Activated naive CD8-positive, alpha-beta T cell treated with anti-CD3 and anti-CD28 coated beads for 36 hours (primary cell): ENCODE measurements at places on chromosomes 1 and 21.
A peak's percentile ranks its signal among the peaks of the same experiment; 100 is the strongest.

DNA sequence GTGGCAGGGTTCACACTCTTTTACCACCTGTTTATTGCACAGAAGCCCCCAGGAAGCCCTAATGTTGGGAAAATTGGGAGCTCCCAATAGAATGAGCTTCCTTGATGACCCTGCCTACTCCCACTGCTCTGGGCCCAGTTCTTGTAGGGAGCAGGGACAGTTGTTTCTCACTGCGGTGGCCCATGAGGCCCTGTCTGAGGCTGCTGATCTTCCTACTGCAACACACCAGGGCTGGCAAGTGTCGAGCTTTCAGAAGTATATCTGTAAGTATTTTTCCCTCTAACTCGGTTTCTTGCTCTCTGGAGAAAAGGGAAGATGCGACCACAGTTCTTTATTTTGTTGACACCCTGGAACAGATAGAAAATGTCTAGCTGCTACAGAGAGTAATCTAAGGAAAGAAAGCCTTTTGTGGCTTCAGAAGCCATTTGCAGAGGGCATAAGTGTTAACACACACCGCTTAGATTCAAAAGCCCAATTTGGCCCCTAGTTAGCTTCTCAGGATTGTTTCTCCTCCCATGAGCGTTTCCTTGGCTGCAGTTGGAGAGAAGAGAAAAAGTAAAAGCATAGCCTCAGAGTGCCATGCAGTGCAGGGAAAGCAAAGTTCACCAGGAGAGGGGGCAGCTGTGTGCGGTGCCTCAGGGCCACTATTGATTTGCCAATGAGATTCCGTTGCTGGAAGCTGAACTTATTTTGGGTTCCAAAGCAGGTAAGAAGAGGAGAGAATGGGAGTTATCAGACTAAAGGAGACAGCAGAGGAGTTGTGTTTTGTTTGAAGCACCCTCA lies 102.6 kb downstream of the SELENOF start:
- no peak for DNase-seq

DNA sequence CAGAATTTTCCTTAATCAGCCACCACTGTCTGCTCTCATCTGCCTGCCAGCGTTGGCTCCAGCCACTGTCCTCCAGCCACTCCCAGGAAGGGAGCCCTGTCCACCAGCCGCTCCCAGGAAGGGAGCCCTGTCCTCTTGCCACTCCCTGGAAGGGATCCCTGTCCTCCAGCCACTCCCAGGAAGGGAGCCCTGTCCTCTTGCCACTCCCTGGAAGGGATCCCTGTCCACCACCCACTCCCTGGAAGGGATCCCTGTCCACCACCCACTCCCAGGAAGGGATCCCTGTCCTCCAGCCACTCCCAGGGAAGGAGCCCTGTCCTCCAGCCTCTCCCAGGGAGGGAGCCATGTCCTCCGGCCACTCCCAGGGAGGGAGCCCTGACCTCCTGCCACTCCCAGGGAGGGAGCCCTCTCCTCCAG lies 726.5 kb downstream of the PTPRU start:
- DNase-seq, result no peak

DNA sequence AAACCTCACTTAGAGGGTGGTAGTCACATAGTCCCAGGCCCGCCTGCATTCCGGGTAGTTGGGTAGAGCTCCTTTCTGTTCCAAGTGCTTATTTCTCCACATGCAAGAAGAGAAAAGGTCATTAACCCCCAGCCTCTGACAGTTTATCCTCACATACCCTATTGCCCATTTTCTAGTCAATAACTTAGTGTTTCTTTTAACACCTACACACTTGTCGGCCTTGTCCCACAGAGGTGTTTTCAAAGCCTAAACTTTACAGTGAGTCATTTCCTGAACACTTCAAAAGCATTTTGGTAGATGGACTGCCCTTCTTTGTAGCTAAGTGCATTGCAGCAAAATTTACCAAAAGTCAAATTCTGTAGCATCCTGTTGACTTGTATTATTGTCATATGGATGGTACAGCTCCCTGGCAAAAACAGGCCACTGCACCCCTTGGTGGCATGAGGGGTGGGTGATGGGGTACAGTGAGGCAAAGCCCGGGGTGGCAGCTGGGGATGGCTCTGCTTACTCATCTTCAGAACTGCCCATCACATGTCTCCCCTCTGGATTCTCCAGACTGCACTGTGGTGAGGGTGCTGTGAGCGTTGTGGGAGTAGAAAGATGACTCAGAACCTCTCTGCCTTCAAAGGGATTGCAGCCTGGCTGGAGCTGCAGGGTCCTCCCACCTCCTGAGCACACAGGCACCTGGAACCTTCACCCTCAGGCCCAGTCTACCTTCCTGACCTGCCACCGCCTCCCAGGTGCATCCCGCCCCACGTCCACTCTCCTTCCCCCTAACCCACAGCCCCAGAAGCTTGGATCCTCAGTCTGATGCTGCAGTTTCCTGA lies 45.8 kb upstream of the DMRTB1 start:
- peak; percentile 80 for DNase-seq

GRCh38 chr1:47431534-47431933 lies 6.3 kb upstream of the FOXD2 start:
- DNase-seq, result no peak

DNA sequence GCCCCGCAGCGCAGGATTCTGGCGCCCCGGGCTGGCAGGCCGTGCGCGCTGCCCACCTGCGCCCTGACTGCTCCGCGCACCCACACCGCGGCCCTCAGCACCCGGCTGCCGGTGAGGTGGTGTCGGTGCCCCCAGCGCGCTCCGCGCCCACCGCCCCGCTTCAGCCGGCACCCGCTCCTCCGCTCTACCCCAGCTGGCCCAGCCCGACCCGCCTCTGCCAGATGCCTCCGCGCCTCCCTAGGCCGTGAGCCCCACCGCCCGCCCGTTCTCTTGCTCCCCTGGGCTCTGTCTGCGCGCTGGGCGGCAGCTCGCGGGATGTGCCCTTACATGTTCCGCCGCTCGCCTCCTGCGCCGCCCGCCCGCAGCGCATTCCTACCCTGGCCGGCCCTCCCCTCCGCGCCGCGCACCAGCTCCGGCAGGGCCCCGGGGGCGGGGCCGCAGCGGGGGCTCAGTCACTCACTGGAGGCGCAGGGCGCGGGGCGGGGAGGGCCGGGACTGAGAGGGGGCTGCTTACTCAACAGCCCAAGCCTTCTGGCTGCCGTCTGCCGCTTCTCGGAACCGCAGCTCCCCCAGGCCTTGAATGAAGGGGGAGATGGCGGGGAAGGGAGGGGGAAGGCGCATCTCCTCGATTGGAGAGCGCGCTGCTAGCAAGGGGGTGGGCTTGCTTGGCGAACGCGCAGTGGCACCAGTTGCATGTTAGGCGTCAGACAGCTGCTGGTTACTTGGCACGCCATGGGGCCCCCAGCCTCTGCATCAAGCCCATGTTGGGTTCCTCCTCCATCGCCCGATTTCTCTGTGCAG lies at the start of gene PHLDA3:
Gene PHLDA3, minus strand, starts transcription at position 345 of the 801 bp plus-strand sequence. CDS start 402 bp downstream, outside the sequence.
- peak; percentile 62 for DNase-seq

DNA sequence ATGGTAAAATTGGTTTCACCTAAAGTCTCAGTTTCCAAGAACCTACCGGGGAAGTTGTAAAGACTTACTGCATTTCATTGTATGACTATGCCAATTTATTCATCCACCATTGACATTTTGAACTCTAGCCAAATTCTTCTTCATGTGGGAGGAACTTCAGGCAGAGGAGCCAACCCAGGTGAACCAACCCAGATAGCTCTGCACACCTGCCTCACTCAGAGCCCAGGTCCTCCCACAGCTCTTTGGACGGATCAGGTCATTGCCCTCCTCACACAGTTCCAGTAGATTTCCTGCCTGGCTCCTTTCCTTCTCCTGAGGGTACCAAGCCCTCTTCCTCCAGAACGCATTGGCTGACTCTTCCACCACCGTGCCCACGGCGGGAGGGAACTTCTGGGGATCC lies 121.7 kb downstream of the DTL start:
- no peak for DNase-seq

- DNase-seq, result no peak
These were observed 109.4 kb downstream of the NAV1 start for GRCh38 chr1:201648066-201648906.

GRCh38 chr1:183548116-183548515 lies 42.1 kb downstream of the NCF2 start:
- no peak for DNase-seq

DNA sequence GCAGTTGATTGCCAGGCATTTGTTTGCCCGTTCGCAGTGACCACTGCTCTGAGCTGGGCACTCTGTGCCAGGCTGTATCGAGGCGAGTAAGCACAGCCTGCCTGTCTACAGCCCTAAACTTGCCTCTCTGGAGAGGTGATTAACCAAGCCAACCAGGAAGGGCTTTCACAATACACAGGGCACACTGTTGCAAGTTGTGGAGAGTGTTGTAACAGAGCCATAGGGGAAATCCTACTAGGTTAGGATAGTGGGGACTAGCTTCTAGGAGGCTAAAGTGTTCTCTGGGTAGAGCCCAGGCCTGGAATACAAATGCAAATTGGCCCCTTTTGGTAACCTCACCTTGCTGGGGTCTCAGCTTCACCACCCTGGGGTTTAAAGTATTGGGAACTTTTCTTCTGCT lies 23.8 kb downstream of the PRDM2 start:
- no peak for DNase-seq

DNA sequence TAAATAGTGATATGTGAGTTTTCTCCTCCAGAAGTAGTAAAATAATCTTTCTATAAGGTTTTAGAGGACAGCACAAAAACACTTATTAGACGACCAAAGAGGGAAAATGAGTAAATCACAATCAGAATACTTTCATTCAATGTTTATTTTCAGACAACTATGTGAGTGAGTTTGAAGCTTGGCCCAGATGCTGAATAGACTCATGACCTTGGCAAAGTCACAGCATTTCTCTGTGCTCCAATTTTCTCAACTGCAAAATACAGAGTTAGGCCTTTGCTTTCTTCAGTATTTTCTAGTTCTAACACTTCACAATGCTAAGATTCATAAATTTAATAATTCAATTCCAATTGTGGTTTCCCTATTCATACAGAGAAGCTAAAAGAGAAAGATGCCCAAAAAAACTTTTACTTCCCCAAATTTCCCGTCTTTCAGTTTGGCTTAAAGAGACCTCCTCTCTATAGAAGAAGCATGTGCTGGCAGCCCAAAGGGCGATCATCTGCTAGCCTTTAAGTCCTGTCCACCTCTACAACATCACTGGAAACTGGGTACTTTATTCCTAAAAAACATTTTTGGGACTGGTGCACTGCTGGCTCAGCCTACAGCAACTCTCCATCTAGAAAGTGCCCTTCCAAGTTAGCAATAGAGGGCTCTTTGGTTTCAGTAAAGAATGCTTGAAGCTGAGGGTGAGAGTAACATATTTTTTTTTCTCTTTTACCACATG lies 116.8 kb upstream of the GORAB start:
- no peak for DNase-seq

- no peak for DNase-seq
These were observed 2.0 kb upstream of the LHX4 start for GRCh38 chr1:180227861-180228647.

GRCh38 chr1:25854554-25854953 lies 4.7 kb downstream of the AUNIP start:
- no peak for DNase-seq

GRCh38 chr1:206770531-206771337 lies at the start of gene IL19:
IL19 (plus strand) TSS chr1:206770773; CDS start chr1:206836663, 65,890 bp downstream.
- DNase-seq, result no peak

DNA sequence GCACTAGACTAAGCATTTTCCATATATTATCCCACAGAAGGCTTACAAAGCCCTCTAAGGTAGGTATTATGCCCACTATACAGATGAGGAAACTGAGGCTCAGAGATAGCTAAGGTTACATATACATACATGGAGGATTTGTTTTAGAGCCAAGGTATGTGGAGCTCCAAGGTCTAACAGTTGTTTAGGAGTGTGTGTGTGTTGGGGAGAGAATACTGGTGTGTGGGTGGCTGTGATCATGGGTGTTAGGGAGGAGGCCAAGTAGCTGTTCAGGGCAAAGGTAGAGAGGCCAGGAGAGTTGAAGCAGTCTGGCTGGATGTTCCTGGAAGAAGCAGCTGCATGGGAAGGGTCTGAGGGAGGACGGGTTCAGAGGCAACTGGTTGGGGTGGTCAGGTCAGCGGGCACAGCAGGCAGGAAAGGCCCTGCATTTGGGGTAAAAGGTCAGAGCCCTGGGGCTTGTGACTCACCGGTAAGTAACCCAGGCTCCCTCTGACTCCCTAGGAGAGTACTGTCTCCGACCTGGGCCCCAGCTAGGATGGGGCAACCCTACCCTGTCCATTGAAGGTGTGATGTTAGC lies 5.1 kb upstream of the LDLRAP1 start:
- DNase-seq, result no peak

DNA sequence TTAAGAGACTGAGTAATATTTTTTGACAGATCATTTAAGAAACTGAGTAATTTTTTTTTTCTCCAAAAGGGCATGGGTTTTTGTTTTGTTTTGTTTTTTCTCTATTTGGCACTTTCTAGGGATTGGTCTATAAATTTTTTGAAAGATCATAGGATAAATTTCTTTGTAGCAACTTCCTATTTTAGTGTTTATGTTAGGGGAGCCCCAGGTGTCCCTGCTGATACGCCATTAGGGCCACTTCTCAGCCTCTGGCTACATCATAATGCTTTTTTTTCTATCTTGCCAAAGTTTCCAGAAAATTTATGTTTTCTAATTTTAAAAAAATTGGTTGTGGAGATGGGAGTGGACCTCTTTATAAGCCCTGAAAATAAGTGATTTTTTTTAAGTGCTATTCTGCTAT lies 2.6 kb downstream of the GABPA start:
- no peak for DNase-seq

- no peak for DNase-seq
These were observed 126.6 kb upstream of the BEND5 start for GRCh38 chr1:48903291-48903690.

- DNase-seq, result no peak
These were observed 118.3 kb downstream of the TGFB2 start for GRCh38 chr1:218463194-218464156.

- no peak for DNase-seq
These were observed 51.8 kb downstream of the FBXO42 start for GRCh38 chr1:16300436-16300835.

DNA sequence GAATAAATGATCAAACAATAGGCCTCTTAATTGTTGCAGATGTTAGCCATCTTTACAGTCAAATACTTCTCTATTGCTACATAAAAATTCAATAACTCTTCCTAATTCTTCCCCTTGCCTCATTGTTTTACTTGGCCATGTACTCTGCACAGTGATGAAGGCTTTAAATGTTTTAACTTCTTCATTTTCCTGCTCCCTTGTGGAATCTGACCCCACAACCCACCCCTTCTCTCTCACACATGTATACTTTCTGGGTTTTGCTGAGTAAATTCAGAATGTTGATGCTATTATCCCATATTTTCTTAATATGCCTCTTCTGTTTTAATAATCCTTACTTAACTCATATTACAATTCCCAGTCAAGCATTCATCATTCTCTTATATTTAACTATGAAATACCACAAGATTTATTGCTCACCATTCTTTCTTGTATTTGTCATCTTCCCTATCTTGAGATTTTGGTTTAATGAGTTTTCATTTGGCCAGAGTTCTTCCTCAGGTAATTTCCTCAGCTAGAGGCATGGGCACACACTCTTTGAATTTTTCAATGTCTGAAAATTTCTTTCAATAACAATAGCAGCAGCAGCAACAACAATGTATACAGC lies 327.8 kb upstream of the USP24 start:
- DNase-seq, result no peak

GRCh38 chr1:47693115-47693514 lies 255.3 kb downstream of the FOXD2 start:
- no peak for DNase-seq

GRCh38 chr1:153428073-153428638 lies 11.8 kb downstream of the S100A7A start:
- DNase-seq, result no peak
